ENCODE measurements at places on chromosomes 7 and 10.

- no peak for DNase-seq
Observed at GRCh38 chr7:98617960-98618418, 904 bp downstream of the NPTX2 start.

DNA sequence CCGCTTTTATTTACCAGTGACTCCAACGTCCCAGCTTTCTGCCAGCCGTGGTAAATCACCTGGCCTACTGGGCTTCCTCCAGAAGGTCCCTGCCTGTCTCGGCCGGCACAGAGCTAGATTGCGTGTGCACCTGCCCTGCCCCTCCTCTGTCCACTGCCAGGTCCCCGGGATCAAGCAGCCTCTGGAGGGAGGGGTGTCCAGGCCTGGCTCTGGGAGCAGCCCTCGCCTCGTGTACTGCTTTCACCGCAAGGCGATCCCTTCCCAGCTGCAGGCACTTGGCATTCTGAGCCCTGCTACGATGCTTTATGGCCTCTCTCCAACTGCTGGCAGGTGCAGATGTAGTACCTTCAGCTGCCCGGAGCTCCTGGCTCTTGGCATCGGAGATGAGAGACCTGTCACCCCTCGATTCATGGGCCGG lies 7.4 kb downstream of the SLC29A3 start:
- no peak for DNase-seq

DNA sequence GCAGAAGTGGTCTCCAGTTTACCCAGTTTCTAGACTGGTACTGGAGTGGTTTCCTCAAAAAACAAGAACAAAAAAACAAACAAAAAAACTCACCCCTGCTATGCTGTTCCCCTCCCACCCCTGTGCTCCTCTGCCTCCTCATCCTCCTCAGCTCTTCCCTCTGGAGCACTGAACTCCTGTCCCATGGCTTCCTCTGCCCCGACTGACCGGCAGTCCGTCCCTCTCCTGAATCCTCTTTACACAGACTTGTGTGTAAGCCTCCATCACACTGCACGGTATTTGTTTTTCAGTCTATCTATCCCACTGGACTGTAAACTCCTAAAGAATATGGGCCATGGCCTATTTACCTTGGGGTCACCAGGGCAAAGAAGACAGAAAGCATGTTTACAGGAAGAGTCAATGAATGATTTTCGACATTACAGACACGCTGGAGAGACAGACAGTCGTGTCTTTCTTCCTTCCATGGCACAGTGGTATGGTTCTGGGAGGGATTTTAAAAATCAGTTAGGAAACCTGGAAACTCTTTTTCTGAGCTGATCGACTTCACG lies 265.3 kb downstream of the GLI3 start:
- DNase-seq = no peak

DNA sequence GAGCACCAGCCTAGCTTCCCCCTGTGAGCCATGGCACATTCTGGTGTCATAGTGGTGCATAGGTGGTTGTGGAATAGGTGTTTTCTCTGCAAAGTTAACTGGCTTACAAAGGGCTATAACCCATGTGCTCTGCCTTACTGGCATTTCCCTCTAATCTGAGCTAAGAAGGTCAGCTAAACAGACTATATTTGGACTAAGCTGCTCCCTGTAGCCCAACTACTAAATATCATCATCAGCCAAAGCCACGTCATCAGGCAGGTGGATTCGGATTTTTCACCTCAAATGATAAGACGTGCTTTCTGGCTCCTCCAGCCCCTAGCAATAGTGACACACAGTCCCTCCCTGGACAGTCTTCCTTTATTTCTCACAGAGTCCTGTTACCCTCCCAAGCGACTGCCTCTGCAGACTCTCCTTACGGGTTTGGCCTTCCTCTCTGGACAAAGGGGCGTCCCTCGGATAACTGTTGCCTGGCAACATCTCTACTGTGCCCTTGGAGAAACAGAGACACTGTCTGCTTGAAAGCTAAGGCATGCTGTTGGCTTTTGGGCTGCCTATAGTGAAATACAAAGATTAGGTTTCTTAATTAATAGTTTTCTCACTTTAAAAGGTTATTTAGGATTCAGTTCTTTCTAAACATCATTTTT lies 9.1 kb downstream of the SLC13A4 start:
- no peak for DNase-seq

GRCh38 chr7:4093483-4093882 lies 588.6 kb upstream of the FOXK1 start:
- no peak for DNase-seq

DNA sequence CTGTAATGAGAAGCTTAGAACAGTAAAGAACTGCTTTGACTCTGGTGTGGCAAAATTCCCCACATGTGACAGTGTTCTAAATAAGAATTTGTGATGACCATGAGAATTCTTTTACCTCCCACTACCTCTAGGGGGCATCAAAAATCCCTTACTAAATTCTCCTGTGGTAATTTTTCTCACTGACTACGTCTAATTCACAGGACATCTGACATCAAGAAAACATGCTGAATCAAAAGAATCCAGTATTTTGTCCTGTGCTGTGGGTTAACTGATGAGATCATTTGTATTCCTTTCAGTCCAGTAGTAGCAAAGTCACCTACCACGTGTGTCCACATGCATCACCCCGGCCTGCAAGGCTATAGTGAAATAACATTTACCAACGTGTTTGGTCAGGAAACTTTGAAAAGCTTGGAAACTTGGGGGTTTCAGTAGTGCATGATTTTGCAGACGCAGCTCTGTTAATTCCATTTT lies 103.8 kb downstream of the ATE1 start:
- DNase-seq = peak; percentile 7

DNA sequence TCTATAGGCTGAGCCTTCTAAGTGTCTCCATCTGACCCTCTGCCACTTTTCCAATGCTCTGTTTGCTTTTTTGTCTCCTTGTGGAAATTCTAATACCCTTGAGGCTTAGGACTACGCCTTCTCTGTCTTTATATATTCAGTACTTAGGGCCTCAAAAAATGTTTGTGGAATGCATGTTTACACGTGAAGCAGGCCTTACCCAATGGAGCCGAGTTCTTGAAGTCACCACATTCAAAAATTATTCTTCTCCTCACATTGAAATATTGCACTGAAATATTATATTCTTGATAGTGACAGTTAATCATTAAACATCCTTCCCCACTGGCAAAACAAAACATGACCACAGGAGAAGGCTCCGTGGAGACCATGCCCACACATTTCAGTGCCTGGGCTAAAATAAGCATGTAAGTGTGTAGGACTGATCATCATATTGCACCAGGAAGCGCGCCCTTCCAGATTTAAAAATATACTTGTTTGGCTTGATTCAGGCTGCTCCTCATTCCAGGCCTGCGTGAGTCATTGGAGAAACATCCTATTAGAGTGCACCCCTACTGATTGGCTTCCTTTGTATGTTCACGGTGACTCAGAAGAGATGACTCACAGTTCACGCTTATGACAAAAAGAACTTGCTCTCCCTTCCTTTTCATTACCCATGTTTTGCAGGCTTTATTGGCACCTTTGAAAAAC lies 307.4 kb upstream of the AOAH start:
- no peak for DNase-seq

Data from NCI-H1930 (cell line).